Activated CD4-positive, CD25-positive, alpha-beta regulatory T cell treated with anti-CD3 and anti-CD28 coated beads, Interleukin-2, amount 50 U/mL, for 24 hours (primary cell): ENCODE measurements at places on chromosomes 7 and 10.

- no peak for ATAC-seq
These were observed 198.3 kb downstream of the WDR11 start for GRCh38 chr10:121049489-121049888.

DNA sequence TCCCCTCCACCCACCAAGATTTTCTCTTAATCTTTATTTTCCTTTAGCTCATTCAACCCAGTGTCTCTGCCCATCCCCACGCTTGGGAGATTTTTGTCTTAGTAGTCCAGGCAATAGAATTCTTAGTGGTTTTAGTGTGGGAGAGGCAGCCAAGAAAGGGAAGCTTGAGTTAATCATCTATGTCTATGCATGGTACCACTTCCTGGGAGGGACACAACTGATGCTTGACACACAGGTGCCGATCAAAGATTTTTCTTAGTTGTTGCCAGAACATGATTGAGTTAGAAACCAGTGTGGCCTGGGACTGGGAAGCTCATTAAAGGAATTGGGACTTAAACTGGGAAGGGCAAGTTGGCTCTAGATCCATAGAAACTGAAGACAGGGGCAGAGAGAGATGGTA is 3.1 kb downstream of the STRA8 start:
- no peak for ATAC-seq

DNA sequence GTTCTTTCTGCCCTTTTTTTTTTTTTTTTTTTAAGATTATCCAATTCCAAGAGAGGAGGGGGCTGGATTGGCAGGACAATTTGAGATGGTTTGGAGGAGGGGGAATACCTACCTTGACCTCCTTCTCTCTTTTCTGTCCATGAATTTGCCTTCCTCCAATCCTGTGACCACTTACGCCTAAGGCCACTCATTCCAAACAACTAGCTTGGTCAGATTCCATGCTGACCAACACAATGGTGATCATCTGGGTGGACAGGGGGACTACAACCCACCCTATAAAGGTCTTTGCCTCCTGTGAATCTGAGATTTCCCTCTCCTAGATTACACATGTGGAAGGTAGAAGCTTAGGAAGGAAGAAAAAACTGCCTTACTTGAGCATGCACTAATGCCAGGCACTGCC is 2.3 kb upstream of the LDB1 start:
- ATAC-seq, result no peak

GRCh38 chr7:116290740-116291139 is 80.4 kb downstream of the TES start:
- ATAC-seq, result no peak

DNA sequence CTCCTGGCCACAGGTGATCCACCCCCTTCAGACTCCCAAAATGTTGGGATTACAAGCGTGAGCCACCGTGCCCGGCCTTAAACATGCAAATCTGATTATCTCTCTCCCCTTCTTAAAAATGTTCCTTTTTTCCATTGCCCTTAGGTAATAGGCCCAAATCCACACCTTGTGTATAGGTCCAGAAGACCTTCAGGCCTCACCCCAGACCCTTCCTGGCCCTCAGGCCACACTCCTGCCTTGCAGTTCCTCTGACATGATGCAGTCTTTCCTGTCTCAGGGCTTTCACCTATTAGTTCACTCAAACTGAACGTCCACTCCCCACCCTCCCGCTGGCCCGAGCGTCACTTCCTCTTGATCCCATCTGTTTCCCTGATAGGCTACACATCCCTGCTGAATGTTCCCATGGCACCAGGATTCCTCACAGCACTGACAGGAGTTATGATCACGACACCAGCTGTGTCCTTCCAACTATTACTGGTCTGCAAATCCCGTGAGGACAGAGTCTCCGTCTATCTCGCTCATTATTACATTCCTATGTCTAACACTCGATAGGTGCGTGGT is 46.4 kb downstream of the DENND2A start:
- no peak for ATAC-seq

GRCh38 chr10:71761105-71761511 is 12.2 kb downstream of the VSIR start:
- peak; percentile 97 for ATAC-seq

DNA sequence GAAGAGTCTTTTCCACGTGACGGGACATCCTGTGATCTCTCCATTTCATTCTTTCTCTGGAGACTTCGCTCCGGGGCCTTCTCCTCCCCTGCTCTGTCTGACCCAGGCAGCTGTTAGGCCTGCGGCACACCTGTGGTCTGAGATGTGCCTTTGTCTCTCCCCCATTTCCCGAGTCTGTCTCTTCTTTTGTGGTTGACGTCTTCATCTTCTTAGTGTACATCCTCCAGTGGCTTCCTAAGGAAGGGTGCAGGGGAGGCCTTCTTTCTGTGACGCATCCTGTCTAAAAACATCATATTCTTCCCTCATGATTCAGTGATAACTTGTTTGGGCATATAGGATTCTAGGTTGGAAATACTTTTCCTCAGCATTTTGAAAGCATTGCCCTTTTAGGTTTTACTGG is 17.2 kb upstream of the ATP6V0E2 start:
- peak; percentile 45 for ATAC-seq

DNA sequence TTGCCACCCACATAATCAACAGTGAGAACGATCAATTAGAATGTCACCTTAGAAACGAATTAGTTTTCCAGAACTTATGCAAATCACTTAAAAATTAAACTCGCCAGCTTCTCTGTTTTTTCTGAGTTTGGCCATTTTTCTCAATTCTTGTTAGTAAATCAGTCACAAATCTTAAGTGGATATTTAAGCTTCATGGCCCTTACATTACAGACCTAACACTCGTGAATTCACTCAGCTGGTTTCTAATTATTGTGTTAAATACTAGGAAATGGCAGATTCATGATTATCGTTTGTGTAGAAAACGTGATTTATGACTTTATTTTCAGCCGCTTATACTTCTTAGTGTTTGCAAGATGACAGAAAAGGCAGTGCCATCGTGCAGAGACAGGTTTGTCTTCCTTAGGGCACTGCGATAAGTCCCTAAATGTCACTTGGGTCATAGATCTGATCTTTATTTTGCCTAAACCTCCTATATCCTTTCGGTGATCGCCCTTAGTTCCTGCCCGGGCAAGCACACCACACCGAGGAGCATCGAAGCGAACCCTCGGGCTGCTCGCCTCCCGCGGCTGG is 587 bp upstream of the CELF2 start:
- ATAC-seq, result no peak

- no peak for ATAC-seq
These were observed 98.0 kb upstream of the PIK3CG start for GRCh38 chr7:106767078-106767477.

GRCh38 chr10:119207713-119208552 is 562 bp downstream of the GRK5 start:
- no peak for ATAC-seq

GRCh38 chr10:113853578-113854012 is 287 bp downstream of the DCLRE1A start:
- no peak for ATAC-seq

DNA sequence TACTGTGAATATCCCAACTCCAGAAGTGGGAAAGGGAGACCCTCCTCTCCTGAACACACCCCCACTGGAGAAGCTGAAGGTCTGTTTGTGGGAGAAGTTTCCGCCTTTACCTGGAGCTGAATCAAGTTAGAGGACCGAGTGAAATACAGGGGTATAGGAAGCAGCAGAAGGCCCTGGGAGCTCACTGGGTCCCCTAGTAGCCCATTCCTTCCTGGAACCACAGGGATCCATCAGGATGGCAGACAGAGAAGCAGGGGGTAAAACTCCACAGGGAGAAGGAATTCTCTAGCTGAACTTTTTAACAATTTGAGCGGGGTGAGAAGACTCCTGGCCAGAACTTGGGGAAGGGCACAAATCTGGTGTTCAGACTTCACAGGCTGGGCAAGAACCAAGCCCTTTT is 275.8 kb downstream of the GRID1 start:
- ATAC-seq, result no peak

DNA sequence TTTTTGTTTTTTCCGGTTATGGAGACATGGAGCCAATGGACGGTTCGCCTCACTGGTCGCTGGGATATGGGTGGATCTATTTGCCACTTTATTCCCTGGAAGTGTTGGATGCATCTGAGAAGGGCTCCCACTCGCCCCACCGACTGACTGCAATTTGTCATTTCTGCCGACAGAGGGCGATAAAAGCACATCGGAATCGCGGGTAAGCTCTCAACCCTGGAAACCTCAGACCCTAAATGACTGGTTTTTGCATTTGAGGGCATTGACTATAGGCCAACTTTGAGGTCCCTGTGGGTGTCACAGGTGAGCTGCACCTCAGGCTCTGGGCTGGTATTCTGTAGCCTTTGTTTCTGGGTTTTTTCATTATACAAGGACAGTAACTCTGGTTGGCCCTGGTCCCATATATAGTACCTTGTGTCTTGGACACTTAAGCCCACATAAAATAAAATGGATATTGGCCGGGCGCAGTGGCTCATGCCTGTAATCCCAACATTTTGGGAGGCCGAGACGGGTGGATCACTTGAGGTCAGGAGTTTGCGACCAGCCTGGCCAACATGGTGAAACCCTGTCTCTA is 11.9 kb upstream of the OPALIN start:
- peak; percentile 26 for ATAC-seq

DNA sequence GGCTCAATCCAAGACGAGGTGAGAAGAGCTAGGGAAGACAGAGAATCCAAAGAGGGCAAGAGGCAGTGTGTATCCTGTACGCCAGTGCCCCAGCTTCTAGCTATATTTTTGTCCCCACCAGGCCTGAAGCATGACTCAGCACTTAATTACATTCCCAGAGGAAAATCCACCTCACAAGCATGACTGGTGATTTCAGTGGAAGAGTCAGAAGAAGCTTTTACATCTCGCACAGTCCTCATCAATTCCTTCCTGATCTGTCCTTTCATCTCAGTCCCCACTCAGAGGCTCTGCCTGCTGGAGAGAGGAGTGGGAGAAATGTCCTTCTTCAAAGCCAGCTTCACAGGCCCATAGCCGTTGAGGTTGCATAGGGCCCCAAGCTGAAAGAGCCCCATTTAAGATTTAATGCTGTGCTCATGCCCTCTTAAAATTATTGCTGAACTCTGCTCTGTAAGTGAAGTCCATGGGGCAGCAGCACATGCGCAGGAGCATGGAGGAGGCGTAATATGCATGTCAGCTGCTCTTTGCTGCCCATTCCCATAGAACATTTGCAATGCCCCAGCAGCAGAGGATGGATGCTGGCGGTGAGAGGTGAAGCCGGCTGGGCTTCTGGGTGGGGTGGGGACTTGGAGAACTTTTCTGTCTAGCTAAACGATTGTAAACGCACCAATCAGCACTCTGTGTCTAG is 39.0 kb upstream of the AOAH start:
- ATAC-seq, result no peak

DNA sequence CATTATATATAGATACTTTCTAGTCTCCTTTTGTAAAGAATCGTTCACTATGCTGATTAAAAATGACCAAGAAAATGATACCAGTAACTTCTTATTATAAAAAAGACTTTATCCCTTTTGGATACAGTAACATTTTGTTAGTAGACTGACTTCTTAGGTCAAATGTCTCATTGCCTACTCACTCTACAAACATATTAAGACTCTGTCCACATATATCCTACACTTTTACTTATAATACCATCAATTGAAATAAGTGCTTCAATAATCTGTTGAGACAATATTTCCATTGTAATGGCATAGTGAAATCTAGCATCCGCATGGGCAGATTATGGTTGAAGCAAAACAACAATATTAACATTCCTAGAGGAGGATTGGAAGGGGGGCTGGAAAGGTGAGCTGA is 180.6 kb downstream of the ARL4A start:
- ATAC-seq, result no peak

DNA sequence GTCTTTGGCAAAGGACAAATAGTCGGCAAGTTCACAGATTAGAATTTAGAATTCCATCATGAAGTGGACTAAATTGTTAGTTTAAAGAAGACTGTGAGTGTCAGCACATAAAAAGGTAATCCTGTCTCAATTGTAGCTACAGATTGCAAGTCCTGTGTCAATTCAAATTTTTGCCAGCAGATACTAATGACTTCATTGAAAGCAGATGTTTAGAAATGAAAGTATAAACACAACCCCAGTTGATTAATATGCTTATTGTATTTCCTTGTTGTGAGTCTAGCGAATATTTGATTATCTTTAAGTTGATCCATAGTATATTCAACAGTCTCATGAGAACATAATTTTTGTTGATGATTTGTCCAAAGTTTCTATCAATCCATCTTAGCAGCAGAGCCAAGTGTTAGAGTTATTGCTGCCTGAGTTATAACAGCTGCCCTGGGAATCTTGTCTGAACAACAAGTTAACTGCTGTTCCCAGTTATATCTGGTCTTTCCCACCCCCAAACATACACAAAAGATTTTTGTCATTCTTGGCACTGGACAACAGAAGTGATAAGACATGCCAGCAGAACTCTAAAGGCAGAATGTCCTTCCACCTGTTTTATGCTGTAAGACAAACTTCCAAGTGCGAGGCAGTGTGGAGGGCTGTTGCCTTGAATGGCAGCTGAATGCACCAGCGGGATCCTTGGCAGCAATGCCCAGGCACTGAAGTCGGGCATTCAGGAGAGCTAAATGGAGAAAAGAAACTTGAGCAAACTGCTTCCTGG is 21.3 kb upstream of the HERPUD2 start:
- no peak for ATAC-seq

DNA sequence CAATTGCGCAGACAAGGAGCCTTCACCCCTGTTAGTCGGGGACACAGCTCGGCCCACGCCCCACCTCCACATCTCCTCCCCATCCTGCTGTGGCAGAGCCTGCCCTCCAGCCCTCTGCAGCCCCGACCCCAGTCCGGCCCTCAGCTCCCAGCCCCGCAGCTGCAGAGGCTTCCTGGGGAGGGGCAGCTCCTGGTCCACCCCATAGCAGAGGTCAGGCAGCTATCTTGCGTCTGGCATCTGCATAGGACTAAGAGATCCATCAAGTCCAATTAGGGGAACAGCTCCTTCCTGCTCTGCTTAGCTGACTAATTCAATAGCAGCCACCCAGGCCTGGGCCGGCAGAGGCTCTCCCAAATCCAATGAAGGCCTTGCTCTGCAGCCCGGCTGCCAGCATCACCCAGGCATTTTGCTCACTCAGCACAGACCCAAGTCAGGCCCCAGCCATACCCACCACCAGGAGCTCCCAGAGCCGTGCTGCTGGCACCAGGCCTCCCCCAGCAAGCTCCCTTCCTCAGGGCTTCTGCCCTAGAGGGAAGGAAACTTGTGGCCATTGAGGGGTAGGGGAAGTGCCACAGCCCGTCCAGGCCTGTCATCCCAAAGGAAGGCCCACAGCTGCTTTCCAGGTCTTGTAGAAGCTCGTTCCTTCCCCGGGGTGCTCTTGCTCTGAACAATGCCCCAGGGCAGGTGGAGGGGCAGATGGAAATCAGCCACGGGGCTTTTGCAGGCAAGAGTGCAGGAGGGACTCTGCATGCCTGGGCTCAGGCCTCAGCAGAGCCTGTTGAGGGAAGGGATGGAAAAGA is 106.2 kb upstream of the RET start:
- no peak for ATAC-seq

- no peak for ATAC-seq
These were observed 52.2 kb downstream of the PWWP2B start for GRCh38 chr10:132449051-132449810.

- ATAC-seq, result peak; percentile 27
These were observed 11.7 kb upstream of the HILPDA start for GRCh38 chr7:128443831-128444600.
